ENCODE measurements at places on chromosomes 7 and 10. TPM values are rescaled to one million over a fixed set of nuclear protein-coding genes. Genes with fewer than 3 reads are reported as not detected.

Gene AKR1D1
- polyA plus RNA-seq: not detected

- H3K27me3 ChIP-seq: no peaks in the 10 kb centered on the region
- no peak for DNase-seq
- H3K4me1 ChIP-seq: no peaks in the 10 kb centered on the region
- H3K36me3 ChIP-seq: no peaks in the 10 kb centered on the region
These were observed 228.5 kb downstream of the POLR1F start for GRCh38 chr7:19480383-19480782.

DNA sequence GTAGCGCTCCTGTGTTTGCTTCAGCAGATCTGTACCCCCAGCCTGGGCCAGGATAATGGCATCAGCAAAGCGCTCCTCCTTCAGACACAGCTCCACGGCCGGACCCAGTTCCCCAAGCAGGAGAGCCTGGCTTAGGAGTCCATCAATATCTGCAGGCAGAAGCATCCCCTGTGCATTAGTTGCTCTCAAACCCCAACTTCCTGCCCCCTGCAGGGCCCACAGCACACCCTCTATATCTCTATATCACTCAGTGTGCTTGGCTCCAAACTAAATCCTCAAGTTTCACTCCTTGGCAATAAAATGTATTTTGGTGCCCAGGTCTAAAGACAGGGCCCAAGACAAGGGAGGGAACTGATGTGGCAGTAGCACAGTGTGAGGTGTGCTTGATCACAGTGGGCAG, 21.6 kb downstream of the SEC31B start:
- no peak overlapping the region for H3K4me3 ChIP-seq
- DNase-seq: no peak
- no peak overlapping the region for H3K27ac ChIP-seq

Gene SRGN
- polyA plus RNA-seq: 168 TPM

DNA sequence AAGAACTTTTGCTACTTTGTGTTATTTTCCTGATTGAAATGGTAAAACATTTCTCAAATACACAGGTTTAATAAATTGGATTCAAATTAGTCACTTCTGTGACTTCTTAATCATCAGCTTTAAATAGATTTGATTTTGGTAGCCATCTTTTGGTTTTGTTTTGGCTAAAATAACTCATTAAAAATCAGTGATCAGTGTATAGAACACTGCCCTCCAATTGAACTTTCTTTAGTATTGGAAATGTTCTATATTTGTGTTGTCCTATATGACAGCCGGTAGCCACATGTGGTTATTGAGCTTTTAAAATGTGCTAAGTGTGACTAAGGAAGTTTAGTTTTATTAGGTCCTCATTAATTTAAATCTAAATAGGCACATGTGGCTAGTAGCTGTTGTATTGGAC, 50.4 kb downstream of the GLCCI1 start:
- H3K27ac ChIP-seq: no peak overlapping the region
- H3K4me1 ChIP-seq: peaks cover 43% of the 10 kb centered on the region
- H3K4me3 ChIP-seq: no peak overlapping the region
- peaks cover 4% of the 10 kb centered on the region for H3K36me3 ChIP-seq
- DNase-seq: no peak

Gene DKK1
- polyA plus RNA-seq: not detected

DNA sequence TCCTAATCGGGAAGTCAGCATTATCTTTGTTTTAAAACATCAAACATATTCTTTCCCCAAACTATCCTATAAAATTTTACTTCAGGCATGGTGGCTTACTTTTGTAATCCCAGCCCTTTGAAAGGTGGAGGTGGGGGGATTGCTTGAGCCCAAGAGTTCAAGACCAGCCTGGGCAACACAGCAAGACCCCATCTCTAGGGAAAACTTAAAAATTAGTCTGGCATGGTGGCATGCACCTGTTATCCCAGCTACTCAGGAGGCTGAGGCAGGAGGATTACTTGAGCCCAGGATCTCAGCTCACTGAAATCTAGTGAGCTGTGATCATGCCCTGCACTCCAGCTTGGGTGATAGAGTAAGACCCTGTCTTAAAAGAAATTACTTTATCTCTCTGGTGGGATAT, 4.9 kb downstream of the CLDN12 start:
- H3K27me3 ChIP-seq: no peaks in the 10 kb centered on the region
- DNase-seq: no peak
- H3K27ac ChIP-seq: no peak overlapping the region
- H3K36me3 ChIP-seq: no peaks in the 10 kb centered on the region
- no peak overlapping the region for H3K4me3 ChIP-seq
